Naive B cell (primary cell): ENCODE measurements at places on chromosomes 3 and 15.

DNA sequence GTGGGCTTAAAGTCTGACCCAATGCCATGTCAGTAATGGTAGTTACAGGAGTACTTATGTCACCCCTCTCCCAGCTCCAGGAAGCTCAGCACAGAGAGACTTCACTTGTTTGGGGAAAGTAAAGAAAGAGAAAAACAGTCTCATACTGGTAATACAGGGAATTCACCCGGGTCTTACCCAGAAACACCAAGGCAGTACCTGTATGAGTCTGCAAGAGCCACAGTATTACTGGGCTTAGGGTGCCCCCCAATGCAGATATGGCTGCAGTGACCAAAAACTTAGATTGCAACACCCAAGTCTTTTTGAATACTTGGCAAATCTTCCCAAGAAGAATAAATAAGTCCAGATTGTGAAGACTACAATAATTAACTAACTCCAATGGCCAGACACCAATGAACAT lies 622.1 kb downstream of the IGSF11 start:
- no peak for DNase-seq

DNA sequence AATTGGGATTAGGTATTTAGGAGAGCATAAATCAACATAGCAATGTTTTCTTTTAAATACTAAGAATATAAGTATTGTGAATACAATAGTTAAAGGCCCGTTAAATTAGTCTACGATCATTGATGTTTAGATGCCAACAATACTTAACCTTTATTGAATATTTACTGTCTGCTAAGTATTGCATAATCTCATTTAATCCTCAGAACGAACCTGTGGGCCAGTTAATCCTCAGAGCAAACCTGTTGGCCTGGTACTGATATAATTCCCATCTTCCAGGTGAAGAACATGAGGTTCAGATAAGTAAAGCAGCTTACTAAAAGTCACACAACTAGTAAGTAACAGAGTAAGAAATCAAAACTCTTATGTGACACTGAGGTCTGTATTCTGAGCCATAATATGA lies 57.4 kb upstream of the ACKR4 start:
- no peak for DNase-seq

DNA sequence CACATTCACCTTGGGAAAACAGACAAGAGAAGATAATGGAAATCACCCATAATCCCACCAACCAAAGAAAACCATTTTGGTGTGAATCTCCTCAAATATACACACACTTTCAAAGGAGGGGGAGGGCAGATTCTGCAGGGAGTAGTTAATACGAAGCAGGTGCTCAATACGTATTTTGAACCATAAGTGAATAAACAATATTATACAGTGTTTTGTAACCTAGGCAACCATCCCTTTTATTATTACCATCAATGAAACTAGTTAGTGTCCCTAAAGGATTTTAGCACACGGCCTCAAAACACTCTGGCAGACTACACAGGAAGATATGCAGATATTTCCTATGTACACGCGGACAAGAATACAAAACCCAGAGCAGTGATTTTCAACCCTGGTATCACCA lies 6.1 kb downstream of the OSBPL10 start:
- no peak for DNase-seq

DNA sequence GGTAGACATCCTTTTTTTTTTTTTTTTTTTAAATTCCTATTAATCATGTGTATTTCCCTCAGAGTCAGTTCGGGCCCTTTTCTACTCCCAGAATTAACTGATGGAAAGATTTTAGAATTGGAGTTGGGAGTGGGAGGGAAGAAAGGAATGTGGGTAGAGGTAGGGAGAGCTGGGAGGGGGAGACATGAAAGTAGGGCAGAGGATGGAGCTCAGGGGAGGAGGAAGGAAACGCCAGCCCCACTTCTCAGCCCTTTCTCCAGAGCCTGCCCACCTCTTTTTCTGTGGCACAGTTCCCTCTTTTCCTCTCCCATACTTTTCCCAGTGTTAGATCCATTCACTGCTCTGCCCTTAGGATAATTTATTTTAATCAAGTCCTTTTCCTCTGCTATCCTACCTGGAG lies 129.4 kb downstream of the VPS8 start:
- no peak for DNase-seq

DNA sequence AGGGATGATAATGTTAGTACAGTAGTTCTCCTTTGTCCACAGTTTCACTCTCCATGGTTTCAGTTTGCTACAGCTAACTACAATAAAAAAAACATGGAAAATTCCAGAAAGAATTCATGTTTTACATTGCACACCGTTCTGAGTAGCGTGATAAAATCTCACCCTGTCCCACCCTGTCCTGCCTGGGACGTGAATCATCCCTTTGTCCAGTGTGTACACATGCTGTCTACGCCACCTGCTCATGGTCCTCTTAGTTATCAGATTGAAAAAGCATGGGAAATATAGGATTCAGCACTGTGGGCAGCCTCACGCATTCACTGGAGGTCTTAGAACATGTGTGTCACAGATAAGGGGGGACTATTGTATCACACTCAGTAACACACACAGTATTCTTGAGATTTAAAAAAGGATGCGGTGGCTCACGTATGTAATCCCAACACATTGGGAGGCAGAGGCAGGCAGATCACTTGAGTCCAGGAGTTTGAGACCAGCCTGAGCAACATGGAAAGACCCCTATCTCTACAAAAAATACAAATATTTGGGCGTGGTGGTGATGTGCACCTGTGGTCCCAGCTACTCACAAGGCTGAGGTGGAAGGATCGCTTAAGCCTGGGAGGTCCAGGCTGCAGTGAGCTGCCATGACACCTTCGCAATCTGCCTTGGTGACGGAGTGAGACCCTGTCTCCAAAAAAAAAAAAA lies 8.7 kb upstream of the FLNB start:
- no peak for DNase-seq

DNA sequence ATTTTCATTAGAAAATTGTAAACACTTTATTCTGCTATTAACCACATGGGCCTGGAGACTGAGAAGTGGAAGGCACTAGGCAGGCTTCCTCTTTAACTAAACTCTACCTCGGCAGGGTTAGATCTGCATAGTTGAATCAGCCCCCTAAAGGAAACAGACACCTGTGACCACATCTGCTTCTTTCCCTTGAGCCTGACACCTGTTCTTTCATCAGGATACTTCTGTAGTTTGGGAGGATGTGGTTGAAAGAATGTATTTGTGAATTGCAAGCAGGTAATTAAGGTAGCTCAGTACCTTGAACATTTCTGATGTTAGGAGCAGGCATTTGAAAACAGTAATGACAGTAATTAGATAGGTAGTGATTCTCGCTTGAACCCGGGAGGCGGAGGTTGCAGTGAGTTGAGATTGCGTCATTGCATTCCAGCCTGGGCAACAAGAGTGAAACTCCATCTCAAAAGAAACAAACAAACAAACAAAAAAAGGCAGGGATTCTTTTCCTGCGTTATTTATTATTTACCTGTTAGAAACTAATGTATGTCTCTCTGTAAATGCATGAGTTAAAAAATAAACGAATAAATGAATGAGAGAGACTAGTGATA lies 468.5 kb downstream of the NLGN1 start:
- DNase-seq, result no peak

DNA sequence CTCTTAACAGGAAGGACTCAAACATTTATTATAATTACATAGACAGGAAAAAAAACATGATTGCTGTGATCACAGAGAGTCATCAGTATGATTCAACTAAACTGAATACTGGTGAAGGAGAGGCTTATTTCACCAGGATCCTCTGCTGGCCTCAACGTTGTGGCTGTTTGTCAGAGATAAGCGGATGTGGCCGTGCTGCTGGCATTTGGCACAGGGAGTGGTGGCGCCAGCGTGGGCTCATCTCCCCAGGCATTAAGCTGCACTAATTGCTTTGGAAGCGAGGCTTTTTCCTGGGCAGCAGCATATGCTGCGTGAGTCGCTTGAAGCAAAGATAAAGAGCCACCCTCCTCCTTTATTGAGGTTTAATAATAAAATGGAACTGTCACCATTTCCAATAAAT lies 306.7 kb downstream of the LRTM1 start:
- DNase-seq, result no peak

DNA sequence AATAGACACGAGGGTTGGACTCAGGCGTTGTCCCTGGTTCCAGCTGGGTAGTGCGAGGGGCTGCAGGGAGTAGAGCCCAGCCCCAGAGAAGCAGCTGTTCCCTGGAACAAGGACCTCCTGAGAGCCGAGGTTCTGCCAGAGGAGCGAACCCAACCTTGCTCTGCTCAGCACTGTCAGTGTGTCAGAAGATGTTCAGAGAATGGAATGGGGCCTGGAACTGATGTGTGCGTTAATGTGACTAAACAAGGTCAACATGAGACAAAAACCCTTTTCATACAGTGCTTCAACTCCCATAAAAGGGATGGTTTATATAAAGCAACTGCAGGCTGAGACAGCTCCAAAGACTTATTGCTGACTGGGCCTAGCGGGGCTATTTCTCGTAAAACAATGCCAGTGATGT lies 35.5 kb upstream of the HACD2 start:
- DNase-seq, result no peak

DNA sequence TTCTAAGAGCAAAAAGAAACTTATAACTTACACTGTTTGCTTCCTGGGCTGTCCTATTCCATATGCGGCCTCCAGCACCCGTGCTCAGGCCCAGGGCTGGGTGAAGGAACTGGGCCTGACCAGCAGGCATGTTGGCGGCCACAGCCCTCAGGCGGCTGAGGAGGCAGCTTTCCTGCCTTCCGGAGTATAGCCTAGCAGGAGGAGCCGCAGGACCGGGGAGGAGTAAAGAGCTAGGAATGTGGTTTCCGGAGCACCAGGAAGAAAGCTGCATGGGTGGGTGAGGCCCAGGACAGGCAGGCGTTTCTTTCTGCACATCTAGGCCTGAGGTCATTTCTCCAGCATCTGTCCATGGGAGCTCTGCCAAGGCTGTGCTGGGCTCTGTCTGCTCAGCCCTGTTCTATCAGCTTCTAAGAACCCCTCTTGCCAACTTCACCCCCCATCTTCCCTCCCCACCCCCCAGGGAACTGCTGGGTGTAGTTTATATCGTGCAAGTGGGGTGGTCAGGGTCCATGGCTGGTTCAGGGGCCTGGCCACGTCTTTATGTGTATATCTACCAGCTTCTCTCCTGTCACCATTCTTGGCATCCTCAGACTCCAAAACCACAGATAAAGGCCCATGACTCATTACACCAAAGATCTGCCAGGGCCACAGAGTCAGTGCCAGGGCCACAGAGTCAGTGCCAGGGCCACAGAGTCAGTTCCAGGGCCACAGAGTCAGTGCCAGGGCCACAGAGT lies 7.8 kb upstream of the KIF7 start:
- DNase-seq, result no peak

GRCh38 chr15:65246026-65246714 lies 34.9 kb upstream of the CILP start:
- no peak for DNase-seq

- no peak for DNase-seq
Measured at GRCh38 chr15:52246686-52247431, 48.7 kb downstream of the MYO5C start.

- no peak for DNase-seq
Measured at GRCh38 chr3:196418601-196419000, 13.6 kb downstream of the UBXN7 start.

GRCh38 chr3:193656878-193657282 lies 63.9 kb downstream of the OPA1 start:
- no peak for DNase-seq

- no peak for DNase-seq
Measured at GRCh38 chr15:95429345-95429744, 901.2 kb upstream of the NR2F2 start.

DNA sequence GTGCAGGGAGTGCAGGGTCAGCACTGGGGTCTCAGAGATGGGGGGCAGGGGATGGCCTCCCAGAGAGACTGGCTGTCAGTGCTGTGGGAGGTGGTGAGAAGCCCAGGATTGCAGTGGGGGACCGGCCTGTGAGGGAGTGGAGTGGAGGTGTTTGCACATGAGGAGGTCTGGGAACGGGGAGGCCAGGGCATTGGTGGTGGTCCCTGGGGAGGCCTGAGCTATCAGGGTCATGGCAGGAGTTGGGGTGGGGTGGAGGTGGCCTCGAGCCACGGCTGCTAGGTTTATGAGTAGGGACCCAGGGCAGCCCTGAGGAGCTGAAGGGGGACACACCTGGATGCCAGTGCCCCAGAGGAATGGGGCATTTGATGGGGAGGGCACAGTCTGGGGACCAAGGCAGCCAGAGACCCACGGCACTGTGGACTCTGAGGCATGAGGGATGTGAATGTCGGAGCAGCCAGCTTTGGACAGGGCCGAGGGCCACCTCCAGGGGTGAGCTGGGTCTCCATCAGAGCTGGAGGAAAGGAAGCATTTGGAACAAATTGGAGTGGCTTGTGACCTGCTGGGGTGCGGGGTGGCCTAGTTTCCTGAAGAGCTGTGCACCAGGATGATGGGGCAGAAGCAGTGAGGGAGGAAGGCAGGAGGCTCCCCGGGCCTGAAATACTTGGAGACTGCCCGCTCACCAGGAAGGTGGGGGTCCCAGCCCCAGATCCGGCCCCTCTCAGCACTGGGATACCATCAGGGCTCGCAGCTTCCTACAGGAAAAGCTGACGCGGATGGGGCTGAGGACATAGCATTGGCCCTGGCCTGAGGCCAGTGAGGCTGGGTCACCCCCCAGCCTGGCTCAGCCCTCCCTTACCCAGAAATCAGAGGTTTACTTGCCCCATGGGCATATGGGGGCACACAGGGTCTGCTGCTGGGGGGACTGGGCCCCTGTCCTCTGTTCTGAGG lies 9.5 kb upstream of the CSPG4 start:
- DNase-seq, result no peak

DNA sequence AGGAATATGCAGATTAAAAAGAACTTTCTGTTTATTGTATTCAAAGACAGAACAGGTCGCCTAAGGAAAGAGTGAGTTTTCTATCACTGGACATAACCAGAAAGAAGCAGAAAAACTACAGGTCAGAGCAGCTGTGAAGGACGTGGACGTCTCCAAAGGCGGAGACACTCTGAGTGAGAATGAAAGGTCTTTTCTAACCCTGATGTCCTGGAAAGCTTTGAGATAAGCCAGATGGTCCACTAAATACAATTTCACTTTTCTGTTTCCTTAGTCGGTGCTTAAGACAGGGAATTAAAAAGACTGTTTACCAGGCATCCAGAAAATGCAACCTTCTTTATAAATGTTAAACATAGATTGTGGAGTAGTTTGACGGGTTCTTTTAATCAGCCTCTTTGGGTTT lies 360.4 kb downstream of the FGF12 start:
- no peak for DNase-seq

DNA sequence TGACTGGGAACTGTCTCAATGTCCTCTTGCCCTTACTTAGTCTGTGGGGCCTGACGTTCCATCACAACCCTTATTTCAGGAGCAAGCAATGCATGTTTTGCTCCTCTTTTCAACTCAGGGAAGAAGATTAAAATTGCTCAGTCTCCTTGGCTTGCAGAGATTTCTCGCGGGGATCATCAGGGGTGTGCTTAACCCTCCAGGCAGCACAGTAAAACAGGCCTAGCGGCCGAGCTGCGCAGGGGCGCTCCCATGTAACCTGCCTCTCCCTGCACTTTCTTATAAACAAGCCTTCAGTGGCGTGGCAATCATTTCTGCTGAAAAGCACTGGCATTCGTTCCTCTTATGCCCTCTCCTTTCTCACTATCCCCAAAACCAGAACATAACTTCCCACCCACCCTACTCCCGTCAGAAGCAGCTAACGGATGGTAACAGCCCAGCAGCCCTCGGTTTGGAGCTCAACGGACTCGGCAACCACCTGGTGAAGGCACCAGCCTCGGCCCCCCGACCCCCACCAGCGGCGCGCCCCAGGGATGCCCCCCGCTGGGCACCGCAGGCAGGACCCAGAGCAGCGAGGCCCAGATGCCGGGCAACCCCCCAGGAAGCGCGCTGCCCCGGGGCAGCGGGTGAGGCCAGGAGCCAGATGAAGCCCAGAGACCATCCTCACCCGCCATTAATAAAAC lies 1.1 kb downstream of the MCF2L2 start:
- no peak for DNase-seq

GRCh38 chr3:170656284-170656683 lies 70.4 kb upstream of the SLC7A14 start:
- DNase-seq, result no peak

GRCh38 chr3:196624907-196625306 lies 14.6 kb upstream of the NRROS start:
- DNase-seq, result no peak
